ENCODE measurements at places on chromosomes 12 and 14.

DNA sequence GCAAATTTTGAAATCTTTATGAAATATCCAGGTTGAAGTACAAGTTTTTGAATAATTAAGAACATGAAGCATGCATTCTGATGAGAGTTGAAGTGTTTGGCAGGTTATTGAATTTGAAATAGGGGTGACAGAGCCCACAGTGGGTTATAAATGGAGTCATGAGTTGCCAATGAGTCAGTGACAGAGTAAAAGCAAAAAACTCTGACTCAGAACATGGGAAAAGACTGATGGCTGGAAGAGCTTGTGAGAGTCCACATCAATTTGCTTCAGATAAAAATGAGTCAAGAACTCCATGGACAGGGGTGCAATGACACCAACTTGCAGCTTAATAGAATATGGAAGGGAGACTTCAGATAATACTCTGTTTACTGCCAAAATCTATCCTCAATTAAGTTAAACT, 105.3 kb downstream of the SLC6A15 start:
- DNase-seq: no peak

DNA sequence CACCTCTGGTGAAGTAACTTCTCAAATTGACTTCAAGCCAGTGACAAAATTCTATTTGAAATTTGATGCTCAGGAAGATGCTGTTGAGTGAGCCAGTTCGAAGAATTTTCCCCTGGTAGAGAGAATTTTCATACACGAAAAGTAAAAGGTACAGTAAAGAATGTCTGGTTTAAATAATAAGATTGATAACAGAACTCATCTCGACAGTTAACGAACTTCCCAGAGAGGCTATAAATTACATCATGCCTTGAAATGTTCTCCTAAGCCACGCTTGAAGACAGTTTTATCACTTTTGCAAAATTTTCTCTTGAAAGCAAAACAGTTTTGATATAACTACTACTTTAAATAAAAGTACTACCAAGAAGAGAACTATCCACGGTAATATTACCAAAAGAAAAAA, 14.4 kb upstream of the OR11G2 start:
- DNase-seq: no peak

DNA sequence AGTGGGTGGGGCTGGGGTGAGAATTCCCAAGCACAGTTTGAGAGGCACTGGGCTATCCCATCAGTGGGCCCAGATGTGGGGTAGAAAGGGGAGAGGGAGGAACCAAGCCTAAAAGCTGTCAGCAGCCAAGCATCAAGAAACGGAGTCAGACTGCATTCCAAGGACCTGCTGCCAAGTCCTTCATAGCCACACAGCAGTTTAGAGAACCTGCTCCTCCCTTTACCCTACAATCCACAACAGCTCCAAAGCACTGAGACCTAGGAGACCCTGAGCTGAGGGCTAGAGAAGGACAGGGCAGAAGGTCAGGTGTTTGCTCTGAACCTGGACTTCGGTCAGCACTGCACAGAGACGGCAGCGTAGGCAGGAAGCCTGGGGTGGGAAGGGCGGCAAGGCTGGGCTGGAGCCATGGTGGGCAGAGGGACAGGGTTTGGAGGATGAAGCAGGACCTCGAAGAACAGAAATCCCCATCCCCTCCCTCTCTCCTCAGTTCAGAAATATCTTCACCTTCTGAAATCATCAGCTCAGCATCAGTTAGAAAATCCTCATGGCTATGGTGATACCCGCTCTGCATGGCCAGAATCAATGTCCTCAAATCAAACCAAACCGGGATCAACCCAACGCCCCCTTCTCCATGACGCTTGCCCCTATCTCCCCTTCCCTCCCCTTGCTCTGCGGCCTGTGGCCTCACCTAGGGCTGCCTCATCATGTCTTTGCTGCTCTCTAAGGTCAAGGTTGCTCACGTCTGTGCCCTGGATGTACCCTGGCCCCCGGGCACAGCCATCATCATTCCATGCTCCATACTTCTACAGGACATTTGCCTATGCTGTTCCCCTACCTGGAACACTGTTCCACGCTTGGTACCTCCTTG, 12.9 kb upstream of the SERPINA4 start:
- DNase-seq: no peak

DNA sequence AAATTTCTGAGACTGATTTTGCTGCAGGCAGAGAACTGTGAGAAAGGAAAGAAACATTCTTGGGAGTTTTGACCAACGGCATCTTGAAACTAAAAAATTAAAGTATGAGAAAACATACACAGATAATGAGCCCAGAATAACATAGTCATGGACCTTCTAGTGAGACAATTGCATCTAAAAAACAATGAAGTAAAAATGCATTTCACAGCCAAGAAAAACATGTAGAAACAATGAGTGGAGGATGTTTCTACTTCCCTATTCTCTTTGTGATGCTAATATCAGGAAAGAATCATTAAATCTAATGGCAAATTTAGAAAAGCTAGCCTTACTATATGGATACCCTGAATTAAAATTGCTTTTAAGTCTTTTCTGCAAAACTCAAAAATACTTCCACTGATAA, 12.2 kb upstream of the PLEKHG7 start:
- no peak for DNase-seq

DNA sequence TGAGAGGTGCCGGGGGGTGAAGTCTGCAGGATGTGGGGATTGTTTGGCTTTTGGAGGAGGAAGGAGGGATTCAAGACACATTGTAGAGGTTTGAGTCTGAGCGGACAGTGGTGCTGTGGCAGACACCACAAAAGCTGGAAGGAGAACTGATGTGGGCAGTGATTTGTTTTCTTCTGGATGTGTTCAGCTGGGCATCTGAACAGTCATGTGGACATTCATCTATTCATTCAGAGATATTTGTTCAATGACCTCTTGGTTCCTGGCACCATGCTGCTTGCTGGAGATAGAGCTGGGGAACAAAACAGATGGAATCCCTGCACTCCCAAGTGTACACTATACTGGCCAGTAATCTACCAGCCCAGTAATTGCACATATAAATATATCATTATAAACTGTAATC, 64.0 kb downstream of the PTPN11 start:
- peak; percentile 8 for DNase-seq

- no peak for DNase-seq
Measured at GRCh38 chr14:60275932-60276331, 26.9 kb downstream of the PPM1A start.

GRCh38 chr12:105820429-105821125, 318.2 kb downstream of the NUAK1 start:
- DNase-seq: peak; percentile 2
